ENCODE measurements at places on chromosomes 11 and 22. TPM values are rescaled to one million over a fixed set of nuclear protein-coding genes. Genes with fewer than 3 reads are reported as not detected.

DNA sequence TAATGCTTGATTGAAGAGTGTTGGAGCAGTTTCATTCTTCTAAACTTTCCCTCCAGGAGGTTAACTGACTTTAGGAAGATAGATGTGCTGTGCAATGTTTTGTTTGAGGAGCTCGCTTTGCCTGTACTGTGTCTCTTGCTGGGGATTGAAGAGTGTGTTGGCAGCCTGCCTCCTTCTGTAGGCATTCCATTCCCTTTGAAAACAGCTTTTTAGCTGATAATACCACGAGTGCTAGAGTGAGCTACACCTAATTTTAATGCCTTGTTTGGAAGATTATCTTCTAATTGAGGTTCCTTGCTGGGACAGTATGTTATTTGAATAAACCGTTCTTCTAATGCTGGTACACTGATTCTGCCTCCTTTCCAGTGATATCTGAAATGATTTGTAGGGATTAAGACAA lies 7.2 kb downstream of the DDX10 start:
- no peak for DNase-seq

Gene HEPHL1
- 0.06 TPM for total RNA-seq

DNA sequence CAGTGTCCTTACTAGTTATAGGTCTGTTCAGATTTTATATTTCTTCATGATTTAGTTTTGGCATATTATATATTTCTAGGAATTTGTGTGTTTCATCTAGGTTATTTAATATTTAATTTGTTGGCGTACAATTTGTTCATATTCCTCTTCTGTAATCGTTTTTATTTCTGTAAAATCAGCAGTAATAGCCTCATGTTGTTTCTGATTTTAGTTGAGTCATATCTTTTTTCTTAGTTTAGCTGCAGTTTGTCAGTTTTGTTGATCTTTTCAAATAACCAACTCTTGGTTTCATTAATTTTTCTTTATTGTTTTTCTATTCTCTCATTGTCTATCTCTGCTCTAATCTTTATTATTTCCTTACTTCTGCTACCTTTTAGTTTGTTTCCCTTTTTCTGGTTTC lies 20.3 kb downstream of the GLB1L2 start:
- DNase-seq: no peak

Gene OR52B4
- total RNA-seq: not detected

DNA sequence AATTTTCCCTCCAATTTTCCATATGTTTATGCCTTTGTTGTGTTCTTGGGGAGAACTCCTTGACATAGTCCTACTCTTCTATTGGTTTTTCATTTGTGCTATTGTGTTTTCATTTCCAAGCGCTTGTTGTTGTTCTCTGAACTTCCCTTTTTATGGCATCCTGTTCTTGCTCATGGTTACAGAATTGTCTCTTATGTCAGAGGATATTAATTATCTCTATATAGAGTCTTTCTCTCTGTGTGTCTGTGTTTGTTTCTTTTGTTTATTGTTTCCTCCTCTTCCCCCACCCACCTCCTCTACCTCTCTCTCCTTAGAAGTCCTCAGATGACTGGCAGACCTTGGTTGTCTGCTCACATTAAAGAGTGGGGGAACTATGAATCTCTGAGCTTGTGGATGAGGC lies 69.9 kb downstream of the HORMAD2 start:
- no peak for DNase-seq

DNA sequence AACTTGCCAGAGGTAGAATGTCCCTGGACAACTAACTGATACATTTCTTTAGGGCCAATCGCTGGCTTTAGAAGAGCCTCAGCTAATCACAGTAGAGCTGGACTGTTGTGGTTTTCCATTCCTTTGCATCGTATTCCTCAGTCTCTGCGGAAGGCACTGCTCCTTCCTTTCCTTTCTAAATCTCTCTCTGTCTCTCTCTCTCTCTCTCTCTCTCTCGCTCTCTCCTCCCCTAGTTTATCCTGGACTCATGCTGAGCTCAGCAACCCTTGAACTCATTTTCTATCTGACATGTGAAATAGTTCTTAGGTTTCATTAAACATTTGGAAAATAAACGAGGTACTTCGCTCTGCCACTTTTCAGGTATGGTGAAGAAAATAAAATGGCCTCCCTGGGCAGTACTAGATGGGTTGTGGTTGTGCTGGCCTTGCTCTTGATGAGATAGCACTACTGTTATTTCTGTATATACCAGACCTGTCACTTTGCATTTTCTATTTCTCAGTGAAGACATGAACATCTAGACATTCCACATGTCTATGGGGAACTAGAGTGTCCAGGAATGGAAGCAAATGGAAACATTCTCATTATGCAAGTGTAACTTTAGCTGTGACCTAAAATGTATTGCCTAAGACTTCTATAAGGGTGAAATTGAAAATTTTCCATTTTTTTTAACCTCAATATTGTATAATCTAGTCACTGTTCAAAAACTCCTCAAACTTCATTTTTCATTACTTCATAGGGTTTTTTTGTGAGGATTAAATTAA lies 12.0 kb upstream of the SESN3 start:
- no peak for DNase-seq

Data from aorta (tissue), 5 donors.